ENCODE measurements at places on chromosomes 1 and 21.

- DNase-seq, result no peak
Measured at GRCh38 chr21:44575307-44576024, 1.9 kb downstream of the KRTAP10-4 start.

DNA sequence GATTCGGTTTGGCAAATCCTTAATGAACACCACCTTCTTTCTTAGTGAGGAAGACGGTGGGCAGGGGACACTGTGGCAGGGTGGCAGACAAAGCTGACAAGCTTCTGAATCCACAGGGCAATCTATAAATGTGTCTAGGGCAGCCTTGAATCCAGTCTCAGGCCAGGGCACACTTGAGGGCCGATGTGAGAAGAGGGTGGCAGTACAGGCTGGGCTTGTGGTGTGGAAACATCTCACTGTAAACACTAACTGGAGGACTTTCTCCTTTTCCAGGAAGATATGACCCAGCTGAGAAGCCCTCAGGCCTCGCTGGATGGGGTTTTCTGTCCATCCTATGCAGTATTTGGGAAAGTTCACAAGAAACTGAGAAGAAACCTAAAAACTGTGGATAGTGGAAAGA, 46.5 kb downstream of the PKP1 start:
- no peak for DNase-seq

DNA sequence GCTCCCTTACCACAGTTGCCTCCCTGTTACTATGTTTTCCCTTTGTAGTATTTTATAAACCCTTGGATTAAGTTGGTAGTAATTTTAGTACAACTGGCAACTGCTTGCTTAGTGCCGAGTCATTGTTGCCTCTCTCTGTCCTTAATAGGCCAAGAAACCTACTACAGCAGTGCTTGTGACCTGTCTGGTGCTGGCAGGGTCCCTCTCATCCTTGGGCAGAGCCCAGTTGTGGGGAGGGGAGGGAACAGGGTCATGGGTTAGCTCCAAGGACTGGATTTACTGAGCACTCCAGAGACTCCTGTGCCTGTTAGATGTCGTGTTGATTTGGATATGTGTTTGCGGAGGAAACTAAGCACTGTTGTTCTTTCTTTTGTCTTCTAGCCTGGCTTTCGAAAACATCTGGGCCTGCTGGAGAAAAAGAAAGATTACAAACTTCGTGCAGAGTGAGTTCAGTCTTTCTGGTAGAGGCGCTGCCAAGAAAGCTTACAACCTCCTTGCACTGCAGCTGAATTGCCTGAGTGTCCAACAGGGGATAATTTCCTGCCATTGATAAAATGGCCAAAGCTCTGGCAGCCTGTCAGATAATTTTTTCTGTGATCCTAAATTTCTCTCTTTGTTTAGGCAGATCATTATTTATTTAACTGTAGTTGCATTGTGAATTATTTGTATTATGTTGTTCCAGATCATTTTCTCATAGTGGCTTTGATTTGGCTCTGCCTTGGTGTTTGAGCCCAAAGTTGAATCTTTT, 3.6 kb downstream of the UTP11 start:
- DNase-seq, result no peak

DNA sequence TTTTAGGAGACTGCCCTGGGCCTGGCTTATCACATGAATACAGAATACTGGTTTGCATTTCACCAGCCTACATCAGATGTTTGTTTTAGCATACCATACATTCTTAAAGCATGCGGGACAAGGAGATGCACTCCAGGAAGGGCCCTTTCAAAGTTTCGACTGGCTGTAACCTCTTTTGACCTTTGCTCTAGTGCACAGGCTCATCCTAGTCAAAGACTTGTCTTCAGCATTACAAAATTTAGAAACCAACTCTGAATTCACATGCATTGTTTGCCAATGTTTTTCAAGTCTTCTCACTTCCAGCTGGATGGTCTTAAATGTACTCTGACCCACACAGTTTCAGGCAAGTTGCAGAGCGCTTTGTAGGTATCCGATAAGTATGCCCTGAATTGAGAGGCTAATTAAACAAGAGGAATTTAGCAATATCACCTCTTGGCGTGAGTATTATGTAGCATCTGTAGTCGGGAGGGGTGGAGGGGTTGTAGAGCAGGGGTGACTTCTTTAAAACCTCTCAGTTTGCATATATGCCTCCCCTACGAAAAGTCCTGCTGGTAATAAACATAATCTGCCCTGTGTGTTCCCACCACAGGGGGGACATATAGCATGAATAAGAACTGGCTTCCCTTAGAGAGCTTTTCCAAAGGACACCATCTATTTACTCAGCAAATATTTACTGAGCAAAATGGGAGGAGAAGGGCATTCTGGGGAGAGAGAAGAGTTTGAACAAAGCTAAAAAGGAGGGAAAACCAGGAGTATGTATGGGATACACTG, 24.4 kb upstream of the AHCYL1 start:
- DNase-seq, result peak; percentile 48

DNA sequence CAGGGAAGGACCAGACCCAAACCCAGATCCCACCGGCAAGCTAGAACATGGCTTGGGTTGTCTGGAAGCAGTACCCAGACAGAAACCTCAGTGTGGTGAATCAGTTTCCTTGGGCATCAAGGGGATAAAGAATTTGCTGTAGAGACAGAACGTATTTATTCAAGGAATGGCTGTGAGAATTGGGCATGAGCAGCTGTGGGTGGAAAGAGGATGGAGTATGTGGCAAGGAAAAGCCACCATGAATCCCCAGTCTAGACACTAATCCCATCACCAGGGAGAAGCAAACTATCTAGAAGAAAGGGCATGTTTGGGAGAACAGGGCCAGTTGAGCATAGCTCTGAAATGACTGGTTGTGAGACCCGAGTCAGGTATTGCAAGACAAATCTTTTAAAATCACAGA, 109.2 kb downstream of the TOMM20 start:
- no peak for DNase-seq

DNA sequence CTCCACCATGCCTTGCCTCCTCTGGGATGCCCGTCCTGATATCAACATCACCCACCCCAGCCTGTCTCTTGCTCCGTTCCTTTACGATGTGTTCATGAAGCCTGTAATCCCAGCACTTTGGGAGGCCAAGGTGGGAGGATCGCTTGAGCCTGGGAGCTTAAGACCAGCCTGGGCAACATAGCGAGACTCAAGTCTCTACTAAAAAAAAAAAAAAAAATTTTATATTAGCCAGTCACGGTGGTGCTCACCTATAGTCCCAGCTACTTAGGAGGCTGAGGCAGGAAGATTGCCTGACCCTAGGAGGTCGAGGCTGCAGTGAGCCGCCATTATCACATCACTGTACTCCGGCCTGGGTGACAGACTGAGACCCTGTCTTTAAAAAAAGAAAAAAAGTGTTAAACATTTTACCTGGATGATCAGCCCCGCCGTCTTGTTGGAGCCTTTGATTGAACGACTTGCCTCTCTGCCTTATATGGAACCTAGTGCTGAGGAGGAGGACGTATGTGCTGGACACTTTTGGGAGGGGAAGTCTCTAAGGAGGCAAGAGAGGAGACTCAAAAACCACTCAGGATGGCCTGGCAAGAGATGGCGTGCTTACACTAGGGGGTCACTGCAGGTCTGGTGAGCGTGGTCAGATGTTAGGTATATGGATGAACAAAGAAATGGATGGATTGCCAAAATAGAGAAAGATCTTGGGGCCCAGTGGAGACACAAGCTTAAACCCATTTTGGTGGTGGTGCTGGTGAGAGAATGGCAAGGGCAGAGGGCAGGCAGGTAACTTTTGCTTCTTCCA, 80.5 kb upstream of the IFFO2 start:
- DNase-seq, result no peak

- DNase-seq, result no peak
Measured at GRCh38 chr1:112711041-112711440, 4.1 kb downstream of the PPM1J start.

DNA sequence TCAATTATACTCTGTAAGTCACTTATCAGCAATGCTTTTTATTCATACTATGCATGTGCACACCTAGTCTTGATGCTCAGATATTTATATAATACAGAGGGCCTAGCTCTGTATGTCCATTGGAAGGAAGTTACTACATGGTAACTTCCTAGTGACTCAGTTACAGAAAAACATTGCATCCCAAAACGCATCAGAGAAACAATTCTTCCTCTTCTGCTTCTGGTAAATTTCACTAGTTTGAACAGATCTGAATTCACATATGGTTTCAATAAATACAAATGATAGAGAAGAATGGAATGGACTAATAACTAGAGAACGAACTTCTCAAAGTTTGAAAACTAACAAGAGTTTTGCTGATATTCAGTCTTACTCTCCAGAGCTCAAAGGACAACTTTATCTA, 811.3 kb upstream of the ADGRL2 start:
- DNase-seq, result no peak

DNA sequence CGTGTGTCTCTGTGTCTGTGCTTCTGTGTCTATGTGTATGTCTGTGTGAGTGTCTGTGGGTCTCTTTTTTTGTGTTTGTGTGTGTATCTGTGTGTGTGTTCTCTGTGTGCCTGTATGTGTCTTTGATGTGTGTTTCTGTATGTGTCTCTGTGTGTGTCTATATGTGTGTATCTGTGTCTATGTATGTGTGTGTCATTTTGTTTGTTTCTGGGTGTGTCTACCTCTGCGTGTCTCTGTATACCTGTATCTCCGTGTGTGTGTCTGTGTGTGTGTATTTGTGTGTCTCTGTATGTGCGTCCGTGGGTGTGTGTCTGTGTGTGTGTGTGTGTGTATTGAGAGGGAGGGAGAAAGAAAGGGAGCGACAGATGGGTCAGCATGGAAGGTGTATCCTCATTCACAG, 106.3 kb upstream of the TRABD2B start:
- no peak for DNase-seq

DNA sequence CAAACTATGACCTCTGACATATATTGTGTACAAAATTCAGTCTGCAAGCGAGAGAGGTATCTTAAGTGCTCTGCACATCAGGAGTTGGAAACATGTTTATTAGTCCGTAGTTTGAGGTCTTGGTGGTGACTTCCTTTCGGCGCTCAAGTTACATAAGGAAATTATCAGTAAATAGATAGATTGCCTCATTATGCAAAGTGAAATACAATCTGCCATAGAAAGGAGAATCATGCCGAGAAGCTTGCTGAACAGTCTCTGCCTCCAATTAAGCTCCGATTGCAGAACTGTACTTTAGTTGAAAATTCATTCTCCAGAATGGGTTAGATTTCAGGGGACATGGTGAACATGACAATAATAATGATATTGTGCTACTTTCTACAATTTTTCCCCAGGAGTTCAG, 271.8 kb downstream of the BRINP2 start:
- DNase-seq, result no peak

GRCh38 chr21:44870748-44871495, 2.6 kb downstream of the PTTG1IP start:
- DNase-seq, result no peak

DNA sequence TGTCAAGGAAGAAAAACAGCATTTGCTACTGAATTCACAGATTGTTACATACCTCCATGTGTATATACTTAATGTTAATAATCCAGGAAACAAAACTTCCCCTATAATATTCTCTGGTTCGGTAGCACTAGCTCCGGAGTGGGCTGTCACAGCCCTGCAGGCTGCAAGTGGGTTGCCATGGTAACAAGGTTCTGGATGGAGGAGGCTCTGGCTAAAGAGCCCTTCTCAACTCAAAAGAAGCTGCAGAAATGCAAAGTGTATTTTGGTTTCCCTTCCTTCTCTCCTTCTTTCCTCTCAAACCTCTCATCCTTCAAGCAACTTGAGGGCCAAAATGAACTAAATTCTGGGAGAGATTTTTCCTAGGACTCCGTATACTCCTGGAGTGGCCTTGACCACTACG, 45.2 kb downstream of the ASTN1 start:
- no peak for DNase-seq

GRCh38 chr1:172163498-172164215, 256.8 kb upstream of the C1orf105 start:
- no peak for DNase-seq

DNA sequence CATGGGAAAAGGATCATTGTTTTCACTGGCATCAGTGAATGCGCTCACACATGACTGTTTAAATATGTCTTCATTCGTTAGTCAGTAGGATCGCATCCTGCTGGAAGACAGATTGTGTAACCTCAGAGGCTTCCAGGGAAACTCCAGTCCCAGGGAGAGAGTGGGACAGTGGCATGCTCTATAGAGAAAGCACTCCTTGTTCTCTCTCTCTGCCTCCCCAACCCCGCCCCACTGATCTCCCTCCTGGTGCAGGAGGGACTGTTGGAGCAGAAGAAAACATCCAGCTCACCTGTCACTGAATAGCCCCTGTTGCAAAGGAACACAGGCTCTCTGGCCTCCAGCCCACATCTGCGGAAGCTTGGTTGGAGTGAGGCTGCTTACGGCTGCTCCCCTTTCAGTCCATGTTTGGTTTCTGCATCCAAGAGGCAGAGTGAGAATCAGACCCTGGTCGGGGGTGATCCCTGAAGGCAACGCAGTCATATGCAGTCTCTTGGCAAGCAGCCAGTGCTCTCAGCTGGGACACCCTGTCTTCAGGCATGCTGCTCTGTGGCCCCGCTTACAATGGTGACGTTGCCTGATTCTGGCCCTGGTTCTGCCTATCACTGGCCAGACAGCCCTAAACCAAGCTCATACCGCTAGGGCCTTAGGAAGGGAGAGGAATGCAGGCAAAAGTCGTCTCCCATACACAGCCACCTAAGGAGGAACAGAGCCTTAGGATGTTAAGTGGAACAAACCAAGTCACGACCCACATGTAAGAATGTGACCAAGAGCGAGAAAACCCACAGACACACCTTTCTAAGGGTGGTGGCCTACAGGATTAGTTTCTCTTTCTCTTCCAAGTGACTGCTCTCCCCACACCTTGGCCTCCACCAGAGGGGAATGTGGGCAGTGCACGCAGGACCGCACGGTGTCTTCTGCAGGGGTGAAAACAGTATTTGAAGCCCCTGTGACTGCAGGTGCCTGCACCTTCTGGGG, 39.7 kb downstream of the BACE2 start:
- peak; percentile 5 for DNase-seq

- no peak for DNase-seq
Measured at GRCh38 chr1:156847591-156848460, 11.1 kb downstream of the INSRR start.

DNA sequence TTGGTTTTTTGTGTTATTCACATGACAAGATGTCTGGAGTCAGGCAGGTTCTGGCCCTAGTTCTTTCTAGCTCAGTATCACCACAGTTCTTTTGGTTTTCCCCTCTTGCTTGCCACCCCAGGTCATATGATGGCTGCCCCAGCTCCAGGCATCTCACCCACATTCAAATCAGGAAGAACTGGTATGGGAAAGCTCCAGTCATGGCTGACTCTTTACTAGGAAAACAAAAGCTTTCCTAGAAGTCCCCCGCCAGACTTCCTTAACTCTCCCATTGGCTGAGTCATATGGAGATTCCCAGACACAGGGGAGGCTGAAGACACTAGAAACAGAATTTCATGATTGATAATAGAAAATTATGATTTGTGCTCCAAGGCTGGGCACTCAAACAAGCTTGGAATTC, 22.1 kb upstream of the EYA3 start:
- no peak for DNase-seq

DNA sequence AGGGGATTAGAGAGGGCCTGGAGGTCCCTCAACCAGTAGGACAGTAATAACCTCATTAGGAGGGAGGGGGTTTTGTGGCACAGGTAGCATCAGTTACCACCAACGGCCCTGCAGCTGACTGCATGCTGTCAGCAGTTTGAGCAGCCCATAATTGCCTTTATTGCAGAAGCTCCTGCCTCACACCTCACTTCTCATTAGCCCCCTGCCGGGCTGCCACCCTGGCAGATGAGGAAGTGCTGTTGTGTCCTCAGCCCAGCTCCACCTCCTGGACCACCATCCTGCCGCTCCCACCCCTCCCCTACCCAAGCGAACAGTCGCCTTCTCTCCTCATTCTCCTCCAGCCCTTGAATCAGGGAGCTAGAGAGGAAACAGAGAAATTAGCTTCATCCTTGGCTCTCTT, 237.4 kb downstream of the LMX1A start:
- no peak for DNase-seq

- no peak for DNase-seq
Measured at GRCh38 chr21:42107881-42108553, 36.9 kb downstream of the UMODL1 start.

GRCh38 chr1:16218014-16218673, 5.7 kb upstream of the ARHGEF19 start:
- no peak for DNase-seq
